ENCODE measurements at places on chromosomes 3 and 15.

DNA sequence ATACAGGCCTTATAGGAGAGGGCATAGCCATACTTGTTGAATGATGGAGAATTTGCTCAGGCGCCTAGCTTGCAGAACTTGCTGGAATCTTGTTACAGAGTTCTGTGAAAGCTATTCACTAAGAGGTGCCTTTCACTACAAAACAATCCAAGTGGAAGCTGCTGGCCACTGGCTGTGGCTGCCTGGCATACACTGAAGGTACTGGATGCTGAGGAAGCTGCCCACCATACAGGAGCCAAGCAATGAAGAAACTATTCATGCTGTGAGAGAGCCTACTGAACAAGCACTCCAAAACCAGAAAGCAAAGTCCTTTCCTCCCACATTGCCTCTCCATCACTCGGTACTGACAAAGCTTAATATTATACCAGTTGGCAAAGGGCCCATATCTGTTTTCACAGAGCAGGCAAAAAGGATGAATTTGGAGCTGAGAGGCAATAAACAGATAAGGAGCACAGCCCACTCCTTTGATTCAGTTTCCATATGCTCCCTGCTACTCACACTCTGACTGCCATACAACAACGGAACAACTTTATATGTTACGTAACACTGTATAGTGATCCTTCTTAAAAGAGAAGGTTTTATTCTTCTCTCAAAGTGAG, 192.6 kb upstream of the ALCAM start:
- DNase-seq, result no peak

GRCh38 chr15:36251450-36251849, 328.0 kb upstream of the CDIN1 start:
- DNase-seq, result no peak

DNA sequence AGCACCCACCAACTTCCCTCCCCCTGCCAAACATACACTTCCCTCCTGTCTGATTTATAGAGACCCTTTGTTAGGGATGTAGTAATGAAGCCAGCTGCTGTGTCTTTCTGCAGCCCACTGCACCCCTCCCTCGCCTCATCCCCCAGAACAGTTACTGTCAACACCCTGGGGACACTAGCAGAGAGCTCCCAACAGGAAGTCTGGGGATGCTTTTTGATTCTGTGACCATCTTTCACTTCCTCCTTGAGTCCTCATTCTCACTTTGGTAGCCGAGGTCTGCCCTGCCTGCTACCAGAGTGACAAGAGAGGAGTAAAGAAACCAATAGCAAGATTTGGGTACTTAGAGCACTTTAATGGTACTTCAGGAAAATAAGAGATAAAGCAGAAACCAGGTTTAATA, 201.6 kb downstream of the SATB1 start:
- DNase-seq, result peak; percentile 71

DNA sequence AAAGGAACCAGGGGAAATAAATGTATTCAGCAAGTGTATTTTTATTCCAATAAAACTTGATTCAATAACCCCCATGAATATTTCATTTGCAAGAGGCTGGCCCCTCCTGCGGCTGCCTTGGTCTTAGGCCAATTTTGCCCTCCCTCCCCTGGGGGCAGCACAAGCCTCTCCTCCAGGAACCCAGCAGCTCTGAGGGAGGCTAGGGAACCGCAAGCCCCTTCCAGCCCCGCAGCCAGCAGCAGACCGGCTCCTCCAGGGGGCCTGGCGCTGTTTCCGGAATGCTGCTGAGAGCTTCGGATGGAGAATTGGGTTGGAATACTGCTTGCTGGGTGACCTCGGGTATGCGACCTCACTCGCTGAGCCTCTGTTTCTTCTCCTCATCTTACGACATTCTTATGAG, 150.1 kb downstream of the RAB11A start:
- DNase-seq, result no peak

- no peak for DNase-seq
These were observed 19.5 kb upstream of the PIK3CB start for GRCh38 chr3:138854204-138854603.

- no peak for DNase-seq
These were observed 17.4 kb downstream of the PGBD4 start for GRCh38 chr15:34119291-34119690.

DNA sequence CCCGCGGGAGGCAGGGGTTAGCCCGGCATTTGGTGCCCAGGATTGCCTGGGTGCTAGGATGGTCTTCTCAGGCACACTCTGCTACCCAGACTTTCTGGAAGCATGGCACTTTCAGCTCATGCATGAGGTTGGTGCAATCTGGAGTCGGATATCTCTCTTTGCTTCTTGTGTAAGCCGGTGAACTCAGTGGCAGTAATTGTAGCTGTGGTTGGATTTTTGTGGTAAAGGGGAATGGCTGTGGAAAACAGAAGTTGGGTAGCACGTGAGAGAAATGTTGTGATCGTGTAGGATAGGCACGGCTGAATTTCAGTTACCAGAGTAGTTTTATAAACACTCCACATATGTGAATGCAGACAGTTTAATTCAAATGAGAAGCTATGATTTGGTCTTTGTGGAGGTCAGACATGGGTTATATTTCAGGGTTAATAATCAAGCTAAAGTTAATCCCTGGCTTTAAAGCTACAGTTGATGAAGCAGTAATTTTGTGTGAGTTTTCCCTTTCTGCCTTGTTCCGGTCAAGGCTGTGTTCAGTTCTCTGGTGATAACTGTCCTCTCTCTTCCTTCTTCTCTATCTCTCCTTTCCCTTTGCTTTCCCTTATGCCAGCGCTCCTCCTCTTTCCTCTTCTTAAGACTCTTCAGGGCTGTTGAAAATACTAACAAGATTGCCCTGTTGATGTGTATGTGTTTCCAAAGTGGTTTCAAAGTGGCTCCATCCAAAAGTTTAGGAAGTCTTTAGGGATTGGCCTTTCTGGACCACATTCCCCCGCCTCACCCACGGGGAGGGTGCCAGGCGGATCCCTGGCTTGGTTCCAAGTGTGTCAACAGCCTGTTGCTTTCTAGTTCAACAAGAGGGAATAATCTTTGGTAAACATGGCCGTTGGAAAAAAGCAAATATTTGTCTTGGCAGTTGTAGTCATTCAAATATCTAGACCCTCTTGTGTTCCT, 404.6 kb upstream of the C2CD4B start:
- DNase-seq, result no peak

Measured in RPMI8226 (cell line).